ENCODE measurements at places on chromosomes 4 and X.

DNA sequence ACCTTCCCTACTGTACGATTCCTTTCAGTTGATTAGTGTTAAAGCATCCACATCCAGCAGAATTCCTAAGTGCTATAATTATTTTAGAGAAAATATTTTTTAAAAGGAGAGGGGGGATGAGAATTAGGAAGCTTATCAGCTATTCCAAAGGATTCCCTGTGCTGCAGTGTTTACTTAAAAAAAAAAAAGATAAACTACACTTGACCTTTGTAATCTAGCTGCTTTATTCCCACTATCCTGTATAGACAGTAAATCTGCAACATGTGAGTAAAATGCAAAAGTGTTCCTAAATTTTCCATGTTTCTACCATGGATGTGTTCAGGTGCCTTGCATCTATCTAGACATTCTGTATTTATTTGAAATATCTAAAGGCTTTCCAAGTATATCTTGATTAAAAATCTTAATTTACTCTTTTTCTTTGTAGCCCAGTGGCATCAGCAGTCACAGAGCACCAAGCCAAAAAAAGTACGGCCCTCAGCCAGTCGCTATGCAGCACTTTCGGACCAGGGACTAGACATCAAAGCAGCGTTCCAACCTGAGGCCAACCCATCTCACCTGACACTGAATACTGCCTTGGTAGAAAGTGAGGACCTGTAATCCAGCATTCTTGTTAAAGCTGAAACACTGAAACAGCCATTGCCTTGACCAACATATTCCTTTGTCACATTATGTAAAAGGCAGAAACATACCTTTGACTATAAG lies 84.1 kb downstream of the CBR4 start:
- DNase-seq = no peak

DNA sequence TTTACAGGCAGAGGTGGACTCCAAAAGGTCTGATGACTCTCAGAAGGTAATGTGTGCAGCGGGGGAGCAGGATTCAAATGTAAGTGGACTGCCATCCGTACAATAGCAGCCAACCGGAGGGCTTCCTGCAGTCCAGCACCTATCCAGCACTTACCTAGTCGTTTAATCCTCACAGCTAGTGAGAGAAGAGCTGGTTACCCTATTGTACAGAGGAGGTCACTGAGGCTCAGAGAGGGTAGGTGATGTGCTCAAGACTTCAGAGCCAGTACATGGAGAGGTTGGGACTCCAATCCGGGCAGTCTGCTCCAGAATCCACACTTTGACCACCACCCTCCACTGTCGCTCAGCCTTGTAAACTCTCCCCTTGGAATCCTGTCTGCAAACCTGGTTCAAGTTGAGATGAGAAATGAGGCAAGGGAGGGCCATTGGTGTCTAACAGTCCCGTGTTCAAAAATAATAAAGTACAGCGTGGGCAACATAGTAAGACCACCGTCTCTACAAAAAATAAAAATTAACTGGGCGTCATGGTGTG lies 22.5 kb upstream of the JAKMIP1 start:
- DNase-seq = peak; percentile 58

DNA sequence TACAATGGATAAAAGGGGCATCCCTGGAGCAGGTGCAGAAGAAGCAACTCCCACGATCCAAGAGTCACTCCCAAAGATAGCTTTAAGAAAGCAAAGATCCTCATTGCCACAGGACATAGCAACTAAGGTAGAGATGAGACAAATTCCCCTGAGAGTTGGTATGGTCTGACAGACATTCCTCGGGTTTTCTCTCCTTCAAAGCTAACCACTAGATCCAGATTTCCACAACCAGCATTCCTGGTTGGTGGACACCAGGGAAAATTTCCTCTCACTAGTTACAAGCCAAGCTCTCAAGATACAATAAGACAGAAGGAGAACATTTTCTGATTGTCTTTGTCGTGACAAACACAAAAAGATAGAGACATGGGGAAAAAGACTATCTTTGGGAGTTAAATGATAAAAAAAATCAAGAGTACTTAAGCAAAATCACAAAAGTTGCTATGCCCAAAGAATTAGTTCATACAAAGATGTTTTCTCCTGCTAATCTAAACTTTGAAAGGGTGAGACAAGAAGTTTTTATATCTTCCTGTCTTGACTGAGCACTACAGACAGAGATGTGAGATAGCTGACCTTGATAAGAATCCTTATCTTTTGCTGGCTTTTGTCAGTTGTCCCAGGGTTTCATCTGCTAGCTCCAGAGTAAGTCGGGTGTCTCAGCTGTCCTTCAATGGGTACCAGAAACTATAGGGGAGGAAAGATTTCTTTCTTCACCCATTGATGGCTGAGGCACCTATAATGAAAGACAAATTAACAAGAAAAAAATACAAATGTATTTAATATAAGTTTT lies 200.5 kb downstream of the CENPC start:
- no peak for DNase-seq

- no peak for DNase-seq
These were observed 546.0 kb downstream of the BCOR start for GRCh38 chrX:39551762-39552161.

DNA sequence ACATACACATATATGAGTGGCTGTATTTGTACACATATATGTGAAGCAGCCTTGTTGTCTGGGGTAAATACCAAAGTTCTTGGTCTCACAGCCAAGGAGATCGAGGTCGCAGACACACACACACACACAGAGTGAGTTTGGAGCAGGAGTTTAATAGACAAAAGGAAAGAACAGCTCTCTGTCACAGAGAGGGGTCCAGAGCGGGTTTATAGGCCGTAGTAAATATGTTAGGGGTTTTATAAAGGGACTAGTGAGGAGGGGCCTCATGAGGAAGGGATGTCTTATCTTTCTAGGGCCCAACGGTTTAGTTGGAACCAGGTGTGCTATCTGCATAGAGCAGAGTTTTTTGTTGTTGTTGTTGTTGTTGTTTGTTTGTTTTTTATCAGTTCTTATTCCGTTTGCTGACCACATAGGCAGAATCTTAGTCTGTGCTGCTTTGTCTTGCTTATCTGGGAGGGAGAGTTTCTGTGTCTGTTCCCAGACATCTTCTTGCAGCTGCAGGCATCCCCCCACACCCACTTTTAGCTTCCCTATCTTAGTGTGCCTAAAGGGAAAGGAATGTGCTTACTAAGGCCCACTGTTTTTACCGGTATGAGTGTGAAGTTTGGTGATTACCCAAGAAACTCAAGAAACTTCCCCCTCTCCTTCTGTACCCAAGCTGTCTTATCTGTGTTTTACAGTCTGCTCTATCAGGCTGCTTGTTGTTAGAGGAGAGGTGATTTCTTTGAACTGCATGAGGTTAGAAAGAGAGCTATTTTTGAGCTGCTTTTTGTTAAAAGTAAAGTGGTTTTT lies 91.9 kb downstream of the TENT5D start:
- no peak for DNase-seq

DNA sequence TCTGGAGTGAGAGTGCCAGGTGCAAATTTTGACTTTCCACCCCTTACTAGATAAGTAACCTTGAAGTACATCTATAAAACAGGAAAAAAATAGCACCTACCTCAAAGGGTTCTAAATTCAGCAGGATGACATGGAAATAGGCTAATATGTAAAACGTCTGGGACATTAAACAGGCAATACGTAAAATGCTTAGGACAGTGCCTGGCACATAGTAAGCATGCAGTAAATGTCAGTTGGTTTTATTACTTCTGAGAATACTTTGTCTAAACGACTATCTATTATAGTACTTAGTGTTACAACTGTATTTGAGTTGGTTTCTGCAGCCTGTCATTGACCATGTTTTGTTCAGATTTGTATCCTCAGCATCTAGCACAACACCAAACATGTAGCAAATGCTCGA lies 70.8 kb downstream of the ARX start:
- no peak for DNase-seq

DNA sequence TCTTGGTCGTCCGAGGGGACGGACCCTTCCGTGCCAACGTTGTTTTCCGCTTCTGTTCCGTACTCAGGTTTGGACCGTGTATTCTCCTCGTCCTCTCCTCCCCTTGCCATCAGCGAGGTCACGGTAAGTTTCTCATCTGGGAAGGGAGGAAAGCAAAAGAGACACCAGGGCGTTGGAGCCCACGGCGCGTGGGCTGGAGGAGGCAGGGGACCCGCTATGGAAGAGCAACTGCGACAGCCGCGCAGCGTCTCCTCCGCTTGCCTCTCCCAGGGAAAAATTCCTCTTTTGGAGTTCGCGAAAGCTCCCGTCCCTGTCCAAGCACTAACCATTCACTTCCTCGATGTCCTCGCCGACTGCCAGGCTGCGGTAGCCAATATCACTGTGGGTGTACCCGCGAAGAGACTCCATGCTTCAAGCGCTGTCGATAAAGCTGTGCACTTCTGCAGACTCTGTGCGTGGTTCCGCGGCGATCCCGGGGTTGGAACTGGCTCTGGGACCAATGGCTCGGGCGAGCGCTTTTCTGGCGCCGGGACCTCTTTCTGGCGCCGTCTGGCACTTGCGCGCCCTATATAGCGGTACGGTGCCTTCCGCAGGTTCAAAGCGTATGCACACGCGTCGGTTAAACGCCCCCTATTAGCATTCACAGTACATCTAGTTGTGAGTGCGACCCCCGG lies at the start of gene ESX1:
TSS of gene ESX1 (minus strand) at position 492 of the 674 bp plus-strand sequence. CDS start at position 408, 84 bp downstream.
- DNase-seq = no peak

DNA sequence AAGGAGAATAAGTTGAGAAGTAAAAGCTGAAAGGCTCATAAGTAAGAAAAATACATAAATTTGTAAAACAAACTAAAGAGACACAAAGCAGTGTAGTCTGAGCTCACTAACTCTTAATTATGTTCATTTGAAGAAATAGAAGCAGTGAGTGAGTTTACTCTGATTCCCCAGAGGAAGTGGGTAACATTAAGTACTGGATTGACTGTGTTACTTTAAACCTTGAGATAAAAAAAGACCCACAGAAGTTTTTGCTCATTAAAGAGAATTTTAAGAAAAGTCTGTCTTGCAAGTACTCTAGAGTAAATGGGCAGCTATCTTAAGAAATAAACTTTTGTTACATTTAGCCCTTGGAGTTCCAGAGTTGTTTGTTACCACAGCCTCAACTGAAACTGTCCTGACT lies 2466.9 kb downstream of the PCDH7 start:
- no peak for DNase-seq

DNA sequence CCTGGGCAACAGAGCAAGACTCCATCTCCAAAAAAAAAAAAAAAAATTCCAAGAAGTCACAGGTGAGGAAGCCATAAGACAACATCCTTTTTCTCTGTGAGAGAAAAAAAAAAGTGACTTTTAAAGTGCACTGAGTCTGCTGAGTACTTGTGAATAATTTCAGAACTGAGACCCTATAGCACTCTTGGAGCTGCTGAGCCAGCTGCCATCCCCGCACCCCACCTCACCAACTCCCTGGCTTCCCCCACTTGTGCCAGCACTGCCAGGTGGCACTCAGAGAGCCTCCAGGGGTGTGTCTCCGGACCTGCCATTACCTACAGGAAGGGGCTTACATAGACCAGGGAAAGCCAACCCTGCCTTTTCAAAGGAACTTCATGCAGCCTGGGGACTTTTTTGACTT lies 39.2 kb upstream of the HS3ST1 start:
- no peak for DNase-seq

DNA sequence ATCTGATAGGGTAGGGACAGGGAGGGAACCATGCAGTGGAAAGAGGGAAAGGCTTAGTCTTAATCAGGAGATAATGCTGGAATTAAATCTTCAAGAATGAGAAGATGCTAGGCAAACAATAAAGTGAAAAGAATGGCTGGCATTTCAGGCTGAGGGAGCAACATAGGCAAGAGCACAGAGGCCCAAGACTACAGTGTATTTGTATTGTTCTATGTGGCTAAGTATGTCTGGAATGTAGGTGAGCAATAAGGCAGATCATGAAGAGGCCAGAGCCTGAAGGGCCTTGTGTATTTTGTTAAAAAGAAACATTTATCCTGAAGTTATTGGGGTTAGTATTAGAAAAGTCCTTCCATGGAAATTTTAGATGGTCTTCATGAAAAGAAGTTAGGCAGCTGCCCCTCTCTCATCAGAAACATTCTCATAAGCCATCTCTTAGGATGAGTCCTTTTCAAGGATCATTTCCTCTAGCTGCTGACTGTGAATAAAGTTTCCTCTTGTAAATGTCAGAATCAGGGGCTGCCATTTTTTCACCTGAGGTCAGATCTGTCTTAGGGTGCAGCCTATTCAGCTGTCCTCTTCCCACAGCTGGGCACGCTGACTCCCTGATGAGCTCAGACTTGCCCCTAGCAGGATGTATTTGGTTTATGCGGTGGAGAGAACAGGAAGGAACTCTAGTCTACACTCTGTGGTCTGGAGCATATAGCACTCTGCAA lies 46.3 kb downstream of the ATP10D start:
- no peak for DNase-seq

GRCh38 chr4:116515959-116516358 lies 569.4 kb downstream of the TRAM1L1 start:
- no peak for DNase-seq

DNA sequence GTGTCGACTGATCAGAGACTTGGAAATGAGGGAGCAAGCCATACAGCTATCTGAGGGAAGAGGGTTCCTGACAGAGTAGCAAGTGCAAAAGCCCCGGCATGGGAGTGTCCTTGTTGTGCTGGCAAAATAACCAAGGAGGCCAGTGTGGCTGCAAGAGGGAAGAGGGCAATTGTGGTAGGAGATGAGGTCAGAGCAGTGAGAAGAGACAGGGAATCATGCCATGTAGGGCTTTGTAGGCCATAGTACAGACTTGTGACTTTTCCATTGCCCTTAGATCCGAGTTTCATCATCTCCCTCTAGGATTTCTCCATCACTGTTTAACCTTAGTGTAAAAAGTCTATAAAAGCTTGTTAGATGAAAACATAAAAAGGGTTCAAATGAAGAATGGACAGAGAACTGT lies 76.2 kb downstream of the DOCK11 start:
- DNase-seq = no peak

DNA sequence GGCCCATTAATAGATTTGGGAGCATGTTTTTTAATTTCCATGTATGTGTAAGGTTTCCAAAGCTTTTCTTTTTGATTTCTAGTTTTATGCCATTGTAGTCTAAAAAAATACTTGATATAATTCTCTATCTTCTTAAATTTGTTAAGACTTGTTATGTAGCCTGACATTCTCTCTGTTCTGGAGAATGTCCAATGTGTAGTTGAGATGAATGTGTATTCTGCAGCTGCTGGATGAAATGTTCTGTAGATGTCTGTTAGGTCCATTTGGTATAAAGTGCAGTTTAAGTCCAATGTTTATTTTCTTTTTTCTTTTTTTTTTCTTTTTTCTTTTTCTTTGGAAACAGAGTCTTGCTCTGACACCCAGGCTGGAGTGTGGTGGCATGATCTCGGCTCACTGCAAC lies 378.5 kb upstream of the MAD2L1 start:
- no peak for DNase-seq

Data from NCI-H2081 (cell line).